ENCODE measurements at places on chromosomes 2 and 18.

DNA sequence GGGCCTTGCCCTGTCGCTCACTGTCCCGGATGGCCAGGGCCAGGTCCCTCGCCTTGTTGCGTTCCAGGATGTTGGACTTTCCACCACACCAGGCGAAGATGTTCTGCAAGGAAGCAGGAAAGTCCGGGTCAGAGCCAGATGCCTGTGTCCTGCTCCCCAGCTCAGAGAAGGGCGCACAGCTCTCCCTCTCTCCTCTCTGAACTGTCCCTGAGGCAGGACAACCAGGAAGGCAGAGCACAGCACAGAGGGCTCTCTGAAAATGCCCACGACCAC lies 11.0 kb downstream of the CAPG start:
- no peak for DNase-seq

DNA sequence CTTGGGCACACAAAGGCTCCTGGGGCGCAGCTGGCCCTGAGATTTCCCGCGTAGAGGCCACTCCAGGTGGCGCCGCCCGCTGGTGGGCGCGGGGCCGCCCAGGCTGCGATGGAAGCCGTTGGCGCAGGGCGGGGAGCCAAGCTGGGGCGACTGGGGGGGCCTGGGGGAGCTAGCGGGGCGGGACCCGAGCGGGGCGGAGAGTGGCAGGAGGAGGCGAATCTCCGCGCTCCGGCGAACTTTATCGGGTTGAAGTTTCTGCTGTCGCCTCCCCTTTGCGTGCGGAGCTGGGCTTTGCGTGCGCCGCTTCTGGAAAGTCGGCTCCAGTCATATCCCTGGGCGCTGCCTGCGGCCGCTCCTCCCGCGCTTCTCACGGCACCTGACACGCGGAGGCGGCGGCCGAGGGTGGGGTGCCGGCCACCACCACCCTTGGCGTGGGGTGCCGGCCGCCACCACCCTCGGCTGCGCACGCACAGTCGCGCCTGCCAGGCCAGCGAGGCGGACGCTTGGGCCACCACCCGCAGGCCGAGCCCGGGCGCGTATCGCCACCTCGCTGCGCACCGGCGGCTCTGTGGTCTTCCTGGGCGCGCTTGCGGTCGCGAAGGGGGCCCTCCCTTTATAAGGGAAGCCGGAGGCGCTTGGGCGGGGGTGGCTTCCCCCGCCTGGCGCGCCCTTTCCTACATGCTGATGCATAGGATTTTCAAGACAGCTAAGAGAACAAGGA lies 919 bp upstream of the CYP1B1 start:
- DNase-seq: no peak

DNA sequence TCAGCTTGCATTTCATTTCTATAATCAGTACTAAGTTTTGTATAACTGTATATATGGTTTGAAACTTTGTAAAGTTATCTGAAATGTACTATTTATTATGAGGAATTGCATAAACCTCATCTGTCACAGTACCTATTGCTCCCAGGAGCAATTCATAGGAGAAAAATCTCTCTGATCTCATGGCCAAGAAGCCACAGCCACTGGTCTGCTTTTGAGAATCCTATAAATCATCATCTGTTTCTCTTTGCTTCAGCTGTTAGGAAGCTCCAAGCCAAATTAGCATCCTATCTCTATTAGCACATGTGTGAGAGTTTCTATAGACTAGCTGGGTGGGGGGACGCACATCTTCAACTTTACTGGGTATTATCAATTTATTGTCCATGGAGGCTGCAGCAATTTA lies 210.3 kb downstream of the CYP26B1 start:
- no peak for DNase-seq

- no peak for DNase-seq
These were observed 43.0 kb downstream of the FIGN start for GRCh38 chr2:163692611-163693482.

DNA sequence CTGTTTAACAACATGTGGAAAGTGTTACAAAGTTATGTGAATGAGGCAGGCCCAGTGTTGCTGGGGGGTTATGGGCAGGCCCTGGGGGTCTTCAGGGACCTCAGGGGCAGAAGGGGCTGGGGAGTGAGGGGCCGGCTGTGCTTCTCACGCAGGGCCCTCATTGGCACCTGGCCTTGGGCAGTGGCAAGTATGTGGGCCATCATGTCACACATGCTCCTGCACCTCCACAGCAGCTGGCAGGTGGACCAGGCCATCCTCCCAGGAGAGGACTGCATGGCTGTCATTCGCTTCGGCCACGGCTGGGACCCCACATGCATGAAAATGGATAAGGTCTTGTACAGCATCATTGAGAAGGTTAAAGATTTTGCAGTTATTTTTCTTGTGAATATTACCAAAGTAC lies 47.4 kb downstream of the ZNF385B start:
- DNase-seq: no peak

DNA sequence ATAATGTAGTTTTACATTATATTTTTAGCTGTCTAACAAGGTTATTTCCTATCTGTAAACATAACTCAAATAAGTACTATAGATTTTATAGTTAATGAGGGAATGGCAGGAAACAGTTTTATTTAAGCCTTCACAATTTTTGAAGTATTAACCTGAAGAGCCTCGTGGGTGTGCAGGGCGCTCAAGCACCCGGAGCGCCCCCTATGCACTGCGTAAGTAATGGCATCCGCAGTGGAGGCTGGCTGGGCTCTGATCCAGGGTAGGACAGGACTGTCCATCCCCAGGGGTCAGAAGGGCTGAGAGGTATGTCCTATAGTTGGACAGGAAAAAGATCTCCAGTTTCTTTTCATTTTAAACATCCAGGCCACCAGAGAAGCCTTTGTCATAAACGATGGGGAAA lies 8.2 kb upstream of the GBX2 start:
- DNase-seq: no peak

DNA sequence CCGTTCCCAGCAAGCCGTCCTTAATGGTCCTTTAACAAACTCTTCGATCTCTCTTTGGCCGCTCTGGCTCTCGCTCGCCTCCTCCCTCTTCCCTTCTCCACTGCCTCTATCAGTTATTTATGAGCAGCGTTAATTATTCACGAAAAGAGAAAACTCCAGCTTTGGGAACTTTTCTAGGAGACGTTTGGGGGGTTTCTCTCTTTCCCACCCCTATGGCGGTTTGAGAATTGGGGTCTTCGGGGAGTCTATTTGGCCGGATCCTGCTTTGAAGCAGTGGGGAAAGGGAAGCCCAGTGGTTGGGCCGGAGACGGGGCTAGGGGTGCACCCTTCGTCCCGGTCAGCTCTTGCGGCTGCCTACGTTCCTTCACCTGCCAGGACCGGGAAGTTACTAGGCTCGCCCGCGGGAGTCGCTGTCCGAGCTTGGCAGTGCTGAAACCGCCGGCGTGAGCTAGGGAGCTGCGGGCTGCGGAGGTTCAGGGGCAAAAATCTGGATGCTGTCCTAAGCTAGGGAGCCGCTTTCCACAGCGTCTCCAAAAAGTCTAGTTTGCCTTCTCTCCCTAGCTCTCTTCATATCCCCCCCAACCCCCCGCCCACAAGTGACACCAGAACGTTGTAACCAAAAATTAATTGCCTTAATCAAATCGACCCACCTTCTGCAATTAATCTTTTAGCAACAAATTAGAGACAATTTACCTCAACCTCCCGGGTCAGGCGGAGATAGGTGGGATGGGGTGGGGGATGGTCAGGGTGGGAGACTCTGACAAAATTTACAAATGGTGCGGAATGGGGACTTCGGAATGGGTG lies 8.9 kb upstream of the SKOR2 start:
- DNase-seq: no peak

- no peak for DNase-seq
These were observed 226.2 kb downstream of the ASXL3 start for GRCh38 chr18:33804258-33804657.

DNA sequence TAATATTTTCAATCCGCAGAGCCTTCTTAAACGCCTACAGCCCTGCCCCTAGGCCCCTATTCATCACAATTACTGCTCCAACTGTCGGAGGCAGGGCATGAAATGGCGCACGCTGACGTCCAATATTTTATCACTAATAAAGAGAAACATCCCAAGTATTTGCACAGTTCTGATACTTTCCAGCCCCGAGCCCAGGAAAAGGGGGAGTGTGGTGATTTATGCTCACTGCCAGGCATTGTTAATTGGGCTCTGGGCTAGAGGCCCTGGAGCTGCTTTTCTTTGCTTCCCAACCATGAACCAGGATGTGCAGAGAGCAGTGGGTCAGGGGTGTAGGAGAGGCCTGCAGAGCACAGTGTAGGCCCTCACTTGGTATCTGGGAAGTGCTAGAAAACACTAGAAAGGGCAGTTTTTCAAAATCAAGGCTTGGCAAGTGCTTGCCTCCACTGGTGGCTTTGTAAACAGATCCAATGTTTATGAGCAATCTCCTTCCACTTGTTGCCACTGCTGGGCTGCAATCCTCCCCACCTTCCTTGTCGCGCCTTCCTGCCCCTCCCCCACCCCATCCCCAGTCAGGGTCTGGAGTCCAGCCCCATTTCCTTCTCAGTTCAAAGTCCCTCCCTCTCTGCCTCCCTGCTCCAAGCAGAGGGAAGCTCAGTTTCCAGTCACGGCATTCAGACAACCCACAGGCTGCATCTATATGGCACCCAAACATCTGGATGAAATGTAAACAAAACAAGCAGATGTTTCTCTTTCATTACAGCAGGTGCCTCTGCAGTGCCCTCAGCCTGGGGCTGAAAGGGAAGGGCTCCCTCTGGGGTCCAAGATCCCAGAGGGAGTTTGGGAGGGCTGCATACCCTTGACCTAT lies 83.9 kb upstream of the PKDCC start:
- DNase-seq: no peak

DNA sequence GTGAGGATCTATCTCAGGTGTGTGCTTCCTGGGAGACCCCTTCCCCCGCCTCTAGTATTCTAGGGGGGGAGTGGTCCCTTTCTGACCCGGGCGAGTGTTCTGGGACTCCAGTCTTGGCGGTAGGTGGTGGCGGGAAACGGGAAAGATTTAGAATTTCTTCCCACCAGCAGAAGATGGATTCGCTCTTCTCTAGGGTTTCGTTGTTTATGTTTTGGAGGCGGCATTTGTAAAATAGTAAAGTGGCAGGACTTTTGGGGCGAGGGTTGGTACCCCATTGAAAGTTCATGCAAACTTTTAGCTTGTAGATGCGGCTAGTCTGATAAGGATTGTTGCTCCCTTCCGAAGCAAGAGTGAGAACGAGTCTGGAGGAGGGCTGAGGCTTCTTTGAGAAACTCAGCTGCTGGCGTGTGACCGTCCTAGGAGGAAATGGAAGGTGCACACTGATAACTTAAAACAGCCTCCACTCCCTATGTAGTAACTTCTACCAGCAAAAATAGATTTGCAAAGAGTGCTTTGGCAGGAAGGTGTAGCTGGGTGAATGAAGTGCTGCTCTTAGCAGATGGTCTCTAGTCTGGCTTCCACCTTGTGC lies 412 bp downstream of the GPD2 start:
- DNase-seq: no peak

GRCh38 chr2:23386339-23387220 lies 1.6 kb downstream of the KLHL29 start:
- DNase-seq: no peak

DNA sequence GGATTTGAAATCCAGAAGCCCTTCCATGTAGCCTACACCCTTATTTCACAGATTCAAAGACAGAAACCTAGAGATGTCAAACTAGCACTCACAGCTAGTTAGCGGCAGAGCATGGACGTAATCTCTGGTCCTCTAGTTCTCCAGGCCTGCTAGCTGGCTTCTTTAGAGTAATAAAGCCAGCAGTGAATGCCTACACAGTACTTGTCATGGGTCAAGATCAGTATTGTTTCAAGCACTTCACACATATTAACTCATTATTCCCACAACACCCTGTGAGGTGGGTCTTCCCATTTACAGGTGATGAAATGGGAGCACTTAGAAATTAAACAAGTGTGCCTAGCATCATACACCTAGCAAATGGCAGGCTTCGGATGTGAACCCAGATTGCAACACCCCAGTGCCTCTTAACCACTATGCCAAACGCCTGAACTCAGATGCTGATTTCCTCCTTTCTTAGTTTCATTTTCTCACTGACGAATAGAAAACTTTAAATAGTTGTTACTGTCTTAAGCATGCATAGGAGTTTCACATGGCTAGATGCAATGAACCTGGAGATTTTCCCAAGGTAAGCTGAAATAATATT lies 14.5 kb upstream of the ZBTB14 start:
- no peak for DNase-seq

DNA sequence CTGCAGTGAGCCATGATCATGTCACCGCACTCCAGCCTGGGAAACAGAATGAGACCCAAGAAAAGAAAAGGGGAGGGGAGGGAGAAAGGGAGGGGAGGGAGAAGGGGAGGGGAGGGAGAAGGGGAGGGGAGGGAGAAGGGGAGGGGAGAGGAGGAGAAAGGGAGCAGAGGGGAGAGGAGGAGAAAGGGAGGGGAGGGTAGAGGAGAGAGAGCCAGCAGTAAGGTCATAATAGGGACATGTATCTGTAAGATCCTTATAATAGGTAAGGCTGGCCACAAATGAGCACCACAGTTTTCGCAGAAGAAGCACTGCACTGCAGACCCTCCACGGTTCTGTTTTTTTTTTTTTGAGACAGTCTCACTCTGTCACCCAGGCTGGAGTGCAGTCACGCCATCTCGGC lies 62.6 kb downstream of the STPG4 start:
- DNase-seq: no peak

GRCh38 chr2:11009891-11010290 lies 98.2 kb downstream of the KCNF1 start:
- no peak for DNase-seq

- DNase-seq: no peak
These were observed 35.7 kb upstream of the FAM117B start for GRCh38 chr2:202599105-202599504.

DNA sequence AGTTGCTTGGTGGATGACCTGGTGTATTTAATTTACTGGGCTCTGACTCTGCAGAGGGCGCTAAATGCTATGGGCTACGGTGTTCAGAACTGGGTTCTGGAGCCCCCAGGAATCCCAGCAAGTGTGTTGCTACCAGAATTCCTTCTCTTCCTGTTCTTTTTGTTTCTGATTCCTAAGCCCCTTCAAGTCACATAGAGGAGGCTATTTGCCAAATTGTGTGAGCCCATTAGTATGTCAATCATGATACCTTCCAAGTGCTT lies 358.2 kb upstream of the SPRED2 start:
- no peak for DNase-seq

DNA sequence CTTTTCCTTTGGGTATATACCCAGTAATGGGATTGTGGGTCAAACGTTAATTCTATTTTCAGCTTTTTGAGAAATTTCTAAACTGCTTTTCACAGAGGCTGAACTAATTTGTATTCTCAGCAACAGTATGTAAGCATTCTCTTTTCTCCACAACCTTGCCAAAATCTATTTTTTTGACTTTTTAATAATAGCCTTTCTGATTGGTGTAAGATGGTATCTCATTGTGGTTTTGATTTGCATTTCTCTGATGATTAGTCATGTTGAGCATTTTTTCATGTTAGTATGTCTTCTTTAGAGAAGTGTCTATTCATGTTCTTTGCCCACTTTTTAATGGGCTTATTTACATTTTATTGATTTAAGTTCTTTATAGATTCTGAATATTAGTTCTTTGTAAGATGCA lies 145.5 kb downstream of the TRABD2A start:
- no peak for DNase-seq

Measured in T-helper 22 cell (primary cell).